Fibroblast of skin of right biceps (primary cell): ENCODE measurements at places on chromosomes 11 and 22.

- no peak for DNase-seq
These were observed 56.8 kb downstream of the RPUSD4 start for GRCh38 chr11:126154691-126155090.

DNA sequence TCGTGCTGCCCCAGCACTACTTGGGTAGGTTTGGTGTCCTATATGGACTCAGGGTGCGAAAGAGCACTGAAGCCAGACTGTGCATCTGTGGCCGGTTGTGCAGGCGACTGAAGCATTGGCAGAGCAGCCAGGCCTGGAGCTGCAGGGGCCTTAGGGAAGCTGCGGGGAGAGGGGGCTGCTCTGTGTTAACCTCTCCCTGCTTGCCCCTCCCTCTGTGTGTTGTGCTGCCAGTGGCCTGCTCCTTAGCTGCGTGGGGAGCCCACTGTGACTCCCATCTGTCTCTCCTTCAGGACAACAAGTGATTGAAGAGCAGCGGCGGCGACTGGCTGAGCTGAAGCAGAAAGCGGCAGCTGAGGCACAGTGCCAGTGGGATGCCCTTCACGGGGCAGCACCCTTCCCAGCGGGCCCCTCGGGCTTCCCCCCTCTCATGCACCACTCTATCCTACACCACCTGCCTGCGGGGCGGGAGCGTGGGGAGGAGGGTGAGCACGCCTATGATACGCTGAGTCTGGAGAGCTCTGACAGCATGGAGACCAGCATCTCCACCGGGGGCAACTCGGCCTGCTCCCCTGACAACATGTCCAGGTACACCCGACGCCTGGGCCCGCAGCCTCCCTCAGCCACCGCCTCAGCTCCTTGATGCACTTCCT is 34.3 kb downstream of the TREH start:
- DNase-seq: no peak

- no peak for DNase-seq
These were observed 1.3 kb upstream of the FAM118A start for GRCh38 chr22:45308391-45308956.

- no peak for DNase-seq
These were observed 17.2 kb upstream of the FGF3 start for GRCh38 chr11:69836401-69836800.

DNA sequence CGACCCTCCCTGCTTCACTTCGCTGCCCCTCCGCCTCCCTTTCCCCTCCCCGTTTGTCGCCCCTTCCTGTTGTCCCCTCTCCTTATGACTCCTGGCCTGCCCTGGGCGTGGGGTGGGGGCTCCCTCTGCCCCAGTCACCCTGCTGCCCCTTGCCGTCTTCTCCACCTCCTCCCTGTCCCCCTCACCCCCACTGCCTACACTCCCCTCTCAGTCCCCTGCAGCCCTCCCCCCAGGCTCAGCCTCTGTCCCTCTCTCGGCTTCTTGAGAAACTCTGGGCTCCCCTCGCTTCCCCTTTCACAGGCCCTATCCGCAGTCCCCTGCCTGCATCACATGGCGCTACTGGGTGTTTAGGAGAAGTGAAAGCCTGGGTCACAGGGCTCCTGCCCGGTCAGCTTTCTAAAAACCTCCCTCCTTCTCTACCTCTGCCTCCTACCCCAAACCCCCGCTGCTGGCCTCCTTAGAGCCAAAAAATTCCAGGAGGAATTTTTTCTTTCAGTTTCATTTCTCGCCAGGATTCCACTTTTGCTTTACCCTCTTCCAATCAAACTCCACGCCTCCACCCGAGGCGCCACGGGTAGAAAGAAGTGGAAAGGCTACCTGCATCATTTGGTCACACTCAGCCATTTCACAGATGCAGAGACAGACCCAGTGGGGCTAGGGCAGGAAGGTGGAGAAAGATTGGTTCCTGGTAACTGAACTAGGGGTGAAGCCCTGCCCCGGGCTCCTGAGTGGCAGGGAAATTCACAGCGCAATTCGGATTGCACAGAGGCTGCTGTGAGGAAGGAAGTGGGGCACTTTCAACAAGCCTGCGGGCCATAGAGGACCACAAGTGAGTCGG is at the start of gene SLC15A3:
Gene SLC15A3, minus strand, starts transcription at position 273 of the 838 bp plus-strand sequence. CDS start 625 bp downstream, outside the sequence.
- peak; percentile 33 for DNase-seq

GRCh38 chr22:36423461-36424404 is 36.0 kb upstream of the MYH9 start:
- DNase-seq: no peak

- no peak for DNase-seq
These were observed 217.8 kb downstream of the FAM76B start for GRCh38 chr11:95571718-95572260.

GRCh38 chr11:110629594-110629993 is 82.6 kb downstream of the ARHGAP20 start:
- no peak for DNase-seq

DNA sequence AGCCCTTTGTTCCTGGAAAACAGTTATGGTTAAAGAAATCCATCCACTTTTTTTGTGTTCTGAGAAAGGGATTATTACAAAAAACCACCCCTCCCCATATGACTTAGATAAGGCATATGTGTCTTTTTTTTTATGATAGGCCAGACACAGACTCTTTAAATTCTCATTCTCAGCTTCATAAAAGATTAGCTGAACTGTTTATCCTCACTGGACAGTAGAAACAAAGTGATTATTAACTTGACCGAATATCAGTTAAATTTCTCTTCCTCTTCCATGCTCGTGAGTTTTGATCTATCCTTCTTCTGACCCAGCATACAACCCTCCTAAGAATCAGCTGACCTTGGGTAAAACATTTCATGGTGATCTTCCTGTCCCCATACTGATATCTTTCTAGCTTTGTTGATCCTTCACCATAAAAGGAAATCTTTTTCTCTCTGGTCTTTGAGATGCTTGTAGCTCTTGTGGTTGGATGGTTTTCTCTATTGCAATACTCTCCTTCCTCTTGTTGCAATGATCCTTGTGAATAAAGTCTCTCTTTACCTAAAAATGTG is 26.2 kb downstream of the OR2AG2 start:
- no peak for DNase-seq

GRCh38 chr22:27996529-27996925 is 77.5 kb upstream of the PITPNB start:
- DNase-seq: no peak

DNA sequence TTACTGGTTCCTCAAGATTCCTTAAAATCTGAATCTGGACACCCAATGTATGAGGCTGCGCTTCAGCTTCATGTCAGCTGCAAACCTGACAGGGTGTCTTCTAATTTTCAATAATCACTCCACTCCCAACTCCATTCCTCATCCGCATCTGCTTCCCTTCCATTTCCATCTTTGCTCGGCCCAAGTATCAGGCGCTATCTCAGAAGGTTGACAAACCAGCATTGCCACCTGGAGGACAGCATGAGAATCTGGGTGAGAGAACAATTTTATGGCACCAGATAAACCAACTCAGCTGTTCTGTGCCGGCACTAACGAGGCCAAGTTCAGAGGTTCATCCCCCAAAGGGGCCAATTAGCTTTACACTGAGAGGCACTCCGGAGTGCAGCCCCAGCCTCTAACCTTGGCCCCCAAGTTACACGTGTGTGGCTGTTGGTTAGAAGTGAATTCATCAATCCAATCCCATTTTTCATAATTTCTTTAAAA is 79.1 kb upstream of the LMO2 start:
- DNase-seq: peak; percentile 58

DNA sequence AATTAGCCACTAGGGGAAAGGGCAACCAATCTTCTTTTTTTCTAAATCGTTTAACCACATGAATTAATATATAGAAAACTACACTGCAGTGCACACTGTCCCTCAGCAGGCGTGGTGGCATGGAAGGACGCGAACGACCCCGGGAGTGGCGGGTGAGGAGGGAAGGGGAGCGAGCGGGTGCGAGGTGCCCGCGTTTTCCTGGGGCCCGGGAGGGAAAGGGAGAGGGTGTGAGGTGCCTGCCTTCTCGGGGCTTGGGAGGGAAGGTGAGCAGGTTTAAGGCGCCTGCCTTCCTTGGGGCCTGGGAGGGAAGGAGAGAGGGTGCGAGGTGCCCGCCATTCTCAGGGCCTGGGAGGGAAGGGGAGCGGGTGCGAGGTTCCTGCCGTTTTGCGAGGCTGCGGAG is 765 bp downstream of the GAB4 start:
- no peak for DNase-seq

DNA sequence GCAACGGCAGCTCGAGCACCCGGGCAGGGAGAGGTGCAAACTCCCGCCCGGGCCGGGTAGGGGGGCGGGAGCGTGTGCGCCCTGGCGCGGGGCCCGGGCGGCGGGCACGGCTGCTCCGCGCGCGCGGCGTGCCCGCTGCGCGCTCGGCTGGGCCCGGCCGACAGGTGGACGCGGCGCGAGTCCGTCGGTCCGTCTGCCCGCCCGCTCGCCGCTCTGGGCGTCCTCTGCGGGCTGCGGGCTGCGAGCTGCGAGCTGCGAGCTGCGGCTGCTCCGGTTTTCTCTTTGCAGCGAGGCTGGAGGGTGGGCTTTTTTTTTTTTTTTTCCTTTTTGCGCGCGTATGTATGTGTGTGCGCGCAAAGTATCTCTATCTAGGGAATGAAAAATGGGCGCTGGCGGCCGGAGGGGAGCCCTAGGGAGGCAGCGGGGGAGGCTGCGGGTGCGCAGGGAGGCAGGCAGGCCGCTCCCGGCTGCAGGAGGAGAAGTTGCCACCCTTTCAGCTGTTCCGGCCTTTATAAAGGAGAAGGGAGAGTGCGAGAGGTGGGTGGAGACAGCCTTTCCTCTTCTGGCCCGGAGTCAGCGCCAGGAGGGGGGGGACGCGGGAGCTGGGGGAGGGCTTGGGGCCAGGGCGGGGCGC is at the start of gene PDGFB:
Gene PDGFB, minus strand, starts transcription at position 487 of the 634 bp plus-strand sequence. CDS start 1,019 bp downstream, outside the sequence.
- no peak for DNase-seq

GRCh38 chr22:49969751-49970527 is 9.4 kb downstream of the PIM3 start:
- no peak for DNase-seq

DNA sequence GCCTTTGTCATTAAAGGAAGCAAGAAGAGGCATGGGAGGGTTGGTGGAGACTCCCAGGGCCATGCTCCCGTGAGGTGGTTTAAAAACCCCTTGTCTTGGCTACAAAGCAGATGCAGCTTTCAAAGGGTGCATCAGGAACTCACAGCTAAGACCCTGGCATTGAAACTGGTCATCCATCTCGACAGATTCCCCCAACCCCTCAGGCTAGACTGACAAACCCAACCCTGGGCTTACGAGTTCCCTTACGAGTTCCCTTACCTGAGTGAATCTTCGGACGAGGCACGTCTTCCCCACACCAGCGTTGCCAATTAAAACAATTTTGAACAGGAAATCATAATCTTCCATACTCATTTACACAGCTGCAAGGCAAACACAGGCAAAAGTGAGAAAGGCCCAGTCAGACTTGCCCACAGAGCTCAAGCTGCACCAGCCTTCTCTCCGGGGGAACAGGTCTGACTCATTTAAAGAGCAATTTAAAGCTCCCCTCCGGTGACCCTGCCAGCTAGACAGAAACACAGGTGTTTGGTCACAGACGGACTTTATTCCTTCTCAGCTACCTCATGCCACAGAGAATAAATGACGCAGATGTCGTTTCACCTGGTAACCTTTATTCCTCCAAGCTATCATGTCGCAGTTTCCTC is 74.6 kb downstream of the RAB30 start:
- DNase-seq: no peak

GRCh38 chr11:7543302-7543701 is 29.5 kb downstream of the PPFIBP2 start:
- DNase-seq: no peak

GRCh38 chr22:21055564-21055834 is 9.8 kb downstream of the LRRC74B start:
- no peak for DNase-seq

GRCh38 chr11:36376009-36376887 is 80.2 kb downstream of the PRR5L start:
- DNase-seq: peak; percentile 48

DNA sequence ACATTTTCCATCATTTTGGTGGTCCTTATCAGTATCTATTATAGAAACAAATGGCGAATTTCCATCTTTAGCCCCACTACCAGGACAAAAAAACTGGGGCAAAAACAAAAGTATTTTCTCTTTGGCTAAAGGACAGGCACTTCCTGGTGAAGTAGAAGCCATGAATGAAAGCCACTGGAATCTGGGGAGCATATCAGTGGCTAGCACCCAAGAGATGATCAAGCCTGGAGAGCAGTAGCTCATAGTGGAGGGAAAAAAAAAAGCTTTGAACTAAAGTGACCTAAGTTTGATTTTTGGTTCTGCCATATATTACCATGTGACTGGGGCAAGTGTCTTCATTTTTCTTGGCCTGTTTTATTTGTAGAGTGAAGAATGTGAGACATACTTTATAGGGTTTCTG is 272.3 kb downstream of the GUCY1A2 start:
- peak; percentile 79 for DNase-seq

DNA sequence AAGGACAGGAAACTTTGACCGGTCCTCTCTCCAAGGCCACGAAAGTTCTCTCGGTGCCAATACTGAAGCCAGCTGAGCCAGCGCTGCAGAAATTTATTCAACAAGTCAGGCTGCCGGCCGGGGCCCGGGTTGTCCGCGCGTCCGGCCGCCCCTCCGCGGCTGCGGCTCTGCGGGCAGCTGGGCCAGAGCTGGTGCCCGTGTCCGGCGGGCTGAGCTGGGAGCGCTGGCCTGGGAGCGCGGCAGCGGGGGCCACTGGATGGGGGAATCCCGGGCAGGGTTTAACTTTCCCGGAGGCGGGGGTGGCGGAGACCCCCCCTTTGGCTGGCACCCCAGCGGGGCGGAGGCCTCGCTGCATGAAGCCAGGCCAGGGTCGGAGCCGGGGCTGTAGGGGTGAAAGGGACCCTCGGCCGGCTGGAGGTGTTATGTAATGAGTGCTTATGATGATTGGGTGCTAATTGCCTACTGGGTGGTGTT is 12.3 kb upstream of the CACNA1I start:
- no peak for DNase-seq

DNA sequence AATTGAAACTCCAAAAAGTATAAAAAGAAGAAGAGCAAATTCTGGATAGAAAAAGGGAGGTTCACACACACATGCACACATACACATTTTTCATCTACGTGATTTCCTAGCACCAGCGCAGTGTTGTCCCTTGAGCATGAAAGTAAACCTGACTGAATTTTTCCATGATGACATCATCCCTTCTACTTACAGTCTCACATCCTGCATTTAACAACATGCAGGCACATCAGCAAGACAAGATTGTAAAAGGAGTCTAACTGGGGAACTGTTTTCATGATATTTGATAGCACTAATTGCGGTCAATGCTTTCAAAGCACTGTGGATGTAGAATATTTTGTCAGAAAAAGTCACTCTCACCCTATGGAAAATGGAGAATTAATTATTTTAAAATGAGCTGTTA is 36.6 kb downstream of the GAS2 start:
- peak; percentile 86 for DNase-seq

DNA sequence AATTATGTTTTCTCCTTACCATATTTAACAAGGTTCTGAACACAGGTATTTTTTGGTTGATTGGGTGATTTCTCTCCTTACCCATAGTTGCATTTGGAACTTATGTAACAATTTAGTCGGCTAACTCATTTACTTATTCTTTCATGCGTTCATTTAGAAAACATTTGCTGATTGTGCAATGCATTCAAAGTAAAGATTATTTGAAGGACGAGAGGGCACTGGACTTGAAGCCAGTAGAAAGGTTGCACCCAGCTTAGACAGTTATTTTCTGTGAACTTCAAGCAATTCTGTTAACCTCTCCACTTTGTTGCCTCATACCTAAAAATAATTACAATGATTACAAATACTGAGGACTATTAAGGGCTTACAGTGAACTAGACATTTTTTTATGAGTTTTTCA is 769.6 kb downstream of the LRRC4C start:
- DNase-seq: no peak
